ENCODE measurements at places on chromosomes 2 and 18. TPM values are rescaled to one million over a fixed set of nuclear protein-coding genes. Genes with fewer than 3 reads are reported as not detected.

DNA sequence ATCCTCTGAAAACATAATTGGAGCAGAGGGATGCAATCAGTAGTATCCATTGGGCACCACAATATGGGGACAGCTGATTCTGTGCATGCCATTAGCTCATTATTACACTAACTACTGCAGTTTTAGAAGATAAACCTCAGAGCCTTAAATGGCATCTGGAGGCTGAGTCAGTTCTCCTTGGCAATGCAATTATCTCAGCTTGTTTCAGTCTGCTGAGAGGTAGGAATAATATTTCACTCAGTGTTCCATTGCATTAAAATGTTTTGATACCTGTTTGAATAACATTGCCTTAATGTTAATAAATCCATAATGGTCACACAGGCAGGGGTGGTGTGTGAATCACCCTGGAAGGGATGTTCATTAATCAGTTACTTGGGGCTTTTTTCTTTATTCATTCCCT is 309.6 kb downstream of the LRRTM1 start:
- no peak for DNase-seq

Gene ALPP
- not detected for total RNA-seq

DNA sequence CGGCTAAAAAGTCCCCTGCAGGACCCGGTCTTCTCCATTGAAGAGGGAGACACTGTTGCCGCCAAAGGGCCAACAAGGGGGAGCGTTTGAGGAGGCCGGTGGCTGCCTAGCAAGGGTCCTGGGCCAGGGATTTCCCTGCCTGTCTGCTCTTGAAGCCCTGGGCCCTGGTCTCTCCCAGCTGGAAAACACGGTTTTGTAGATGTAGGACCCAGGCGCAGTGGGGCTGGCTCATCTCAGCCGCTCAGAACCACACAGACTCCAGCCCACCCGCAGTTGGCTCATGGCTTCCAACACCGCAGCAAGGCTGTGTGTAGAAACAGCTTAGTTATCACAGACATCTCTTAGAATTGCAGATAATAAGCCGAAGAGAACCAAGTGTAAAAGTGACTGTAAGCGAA is 57.1 kb upstream of the TWIST2 start:
- no peak for DNase-seq

GRCh38 chr18:46939337-46939963 is 22.0 kb downstream of the KATNAL2 start:
- DNase-seq: no peak

Gene SERPINB7
- 0.49 TPM for total RNA-seq

GRCh38 chr2:108074946-108075345 is 88.6 kb downstream of the SLC5A7 start:
- DNase-seq: no peak

Gene MC4R
- not detected for total RNA-seq

Gene TUBA3E
- total RNA-seq: not detected

- DNase-seq: no peak
Measured at GRCh38 chr2:19127616-19128015, 230.8 kb downstream of the OSR1 start.

GRCh38 chr2:171541202-171541887 is 19.1 kb downstream of the CYBRD1 start:
- DNase-seq: no peak

GRCh38 chr18:3283253-3283863 is 21.4 kb downstream of the MYL12B start:
- no peak for DNase-seq

DNA sequence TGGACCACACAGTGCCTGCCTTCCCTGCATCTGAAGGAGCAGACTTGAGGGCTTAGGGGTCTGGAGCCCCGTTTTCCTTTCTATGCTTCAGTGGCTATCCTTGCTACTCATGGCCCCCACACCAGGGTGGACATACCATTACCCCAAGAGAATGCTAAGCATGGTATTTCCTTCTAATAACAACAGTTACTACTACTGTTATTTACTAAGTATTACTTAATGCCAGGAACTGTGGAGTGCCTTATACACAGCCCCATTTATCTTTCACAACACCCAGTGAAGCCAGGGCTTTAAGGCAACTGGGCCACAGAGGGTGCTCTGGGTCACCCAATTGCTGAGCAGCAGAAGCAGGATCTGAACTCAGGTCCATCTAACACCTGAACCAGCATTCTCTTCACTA is 5.8 kb upstream of the PAX8 start:
- no peak for DNase-seq

Gene LYPD6
- 0.25 TPM for total RNA-seq

DNA sequence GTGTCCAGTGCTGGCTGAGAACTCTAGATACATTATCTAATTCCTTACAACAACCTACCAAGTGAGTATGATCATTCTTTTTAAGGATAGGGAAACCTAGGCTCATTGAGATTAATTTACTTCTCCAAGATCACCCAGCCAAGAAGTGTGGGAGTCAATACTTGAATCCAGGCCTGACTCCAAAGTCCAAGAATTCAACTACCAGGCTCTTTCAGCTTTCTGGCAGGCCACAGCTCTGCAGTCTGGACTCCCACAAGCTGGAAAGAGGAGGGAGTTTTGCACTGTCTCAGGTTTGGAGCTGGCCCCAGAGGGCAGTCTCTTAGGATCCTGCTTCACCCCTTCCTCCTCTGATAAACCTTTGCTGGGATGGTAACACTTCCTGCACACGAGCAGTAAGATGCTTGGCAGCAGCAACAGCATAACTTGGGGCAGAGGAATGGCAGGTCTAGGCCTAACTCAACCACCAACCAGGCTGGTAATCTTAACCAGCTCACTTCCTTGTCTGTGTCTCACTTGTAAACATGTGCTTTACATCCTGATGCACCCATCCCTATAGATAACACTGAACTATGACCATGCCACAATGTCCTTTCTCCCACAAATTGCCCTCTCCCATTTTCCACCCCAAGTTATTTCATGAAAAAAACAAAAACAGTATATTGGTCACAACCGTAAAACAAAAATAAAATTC is 111.1 kb upstream of the ACAA2 start:
- no peak for DNase-seq

GRCh38 chr2:120876526-120877280 is 141.0 kb downstream of the GLI2 start:
- no peak for DNase-seq

GRCh38 chr18:75211953-75212750 is 1.6 kb downstream of the TSHZ1 start:
- DNase-seq: no peak

DNA sequence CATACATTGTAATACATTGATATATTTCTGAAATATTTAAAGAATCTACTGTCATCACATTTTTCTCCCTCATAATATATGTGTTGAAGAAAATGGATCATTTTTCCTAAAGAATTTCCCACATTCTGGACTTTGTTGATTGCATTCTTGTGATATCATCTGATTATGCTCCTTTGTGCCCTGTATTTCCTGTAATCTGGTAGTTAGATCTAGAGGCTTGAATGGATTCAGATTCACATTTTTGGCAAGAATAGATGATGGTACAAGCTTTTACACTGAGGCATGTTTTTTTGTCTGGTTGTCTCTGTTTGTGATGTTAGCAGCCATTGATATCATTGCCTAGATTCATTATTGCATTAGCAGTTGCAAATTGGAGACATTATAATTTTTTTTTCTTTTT is 13.4 kb downstream of the UBXN2A start:
- no peak for DNase-seq

Gene CHRND
- not detected for total RNA-seq

- no peak for DNase-seq
Measured at GRCh38 chr18:79523736-79524180, 128.0 kb downstream of the NFATC1 start.

GRCh38 chr2:15730545-15731212 is 139.0 kb downstream of the DDX1 start:
- DNase-seq: no peak

Gene PCARE
- total RNA-seq: not detected

- no peak for DNase-seq
Measured at GRCh38 chr2:120109186-120110061, 96.5 kb downstream of the EPB41L5 start.

DNA sequence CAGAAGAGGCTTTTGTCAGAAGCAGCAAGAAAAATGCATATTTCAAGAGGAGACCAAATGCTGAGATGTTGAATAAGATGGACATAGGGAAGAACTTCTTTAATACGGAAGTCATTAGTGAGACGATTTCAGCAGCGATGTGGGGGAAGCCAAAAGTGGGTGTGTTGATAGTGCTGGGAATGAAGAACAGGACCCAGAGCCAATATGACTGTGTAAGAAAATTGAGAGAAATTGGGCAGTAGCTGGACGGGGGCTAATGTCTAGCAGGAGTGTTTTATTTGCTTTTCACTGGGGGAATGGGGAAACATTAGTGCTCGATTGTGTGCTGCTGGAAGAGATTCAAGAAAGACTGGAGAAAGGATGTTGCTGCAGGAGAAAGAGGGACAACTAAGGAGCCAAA is 788.7 kb upstream of the KLHL29 start:
- DNase-seq: no peak

Gene SFTPB
- not detected for total RNA-seq

DNA sequence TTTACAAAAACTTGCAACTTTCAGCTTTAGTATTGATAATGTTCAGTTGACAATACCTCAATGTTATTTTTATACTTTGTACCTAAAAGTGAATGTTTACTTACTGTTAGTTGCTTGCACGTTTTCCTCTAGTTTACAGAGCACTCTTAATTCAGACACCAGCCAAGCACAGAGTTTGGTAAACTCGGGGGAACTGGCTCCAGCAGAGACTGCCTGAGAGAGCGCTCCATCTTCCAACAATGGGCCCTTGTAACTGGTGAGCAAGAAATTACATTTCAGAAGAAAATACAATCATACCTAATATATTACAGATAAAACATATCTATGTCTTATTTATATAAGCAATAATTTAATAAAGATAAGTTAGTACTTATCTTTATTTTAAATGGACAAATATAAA is 3.7 kb downstream of the FAM98A start:
- DNase-seq: no peak

Gene LDLRAD4
- 24.3 TPM for total RNA-seq

- DNase-seq: no peak
Measured at GRCh38 chr2:153819074-153819473, 52.6 kb upstream of the GALNT13 start.

Gene LRATD1
- 32.7 TPM for total RNA-seq

Gene SP140
- 7.4 TPM for total RNA-seq

Gene ACMSD
- not detected for total RNA-seq

GRCh38 chr2:44902217-44903137 is 39.0 kb upstream of the SIX3 start:
- DNase-seq: no peak

- no peak for DNase-seq
Measured at GRCh38 chr2:32622570-32623310, 5.1 kb upstream of the TTC27 start.

Measured in vagina (tissue), 2 donors.